ENCODE measurements at places on chromosomes 7 and 10.

GRCh38 chr10:97047788-97048187 is 138.0 kb downstream of the SLIT1 start:
- no peak for DNase-seq

GRCh38 chr10:59877191-59877671 is 29.1 kb downstream of the CCDC6 start:
- no peak for DNase-seq

DNA sequence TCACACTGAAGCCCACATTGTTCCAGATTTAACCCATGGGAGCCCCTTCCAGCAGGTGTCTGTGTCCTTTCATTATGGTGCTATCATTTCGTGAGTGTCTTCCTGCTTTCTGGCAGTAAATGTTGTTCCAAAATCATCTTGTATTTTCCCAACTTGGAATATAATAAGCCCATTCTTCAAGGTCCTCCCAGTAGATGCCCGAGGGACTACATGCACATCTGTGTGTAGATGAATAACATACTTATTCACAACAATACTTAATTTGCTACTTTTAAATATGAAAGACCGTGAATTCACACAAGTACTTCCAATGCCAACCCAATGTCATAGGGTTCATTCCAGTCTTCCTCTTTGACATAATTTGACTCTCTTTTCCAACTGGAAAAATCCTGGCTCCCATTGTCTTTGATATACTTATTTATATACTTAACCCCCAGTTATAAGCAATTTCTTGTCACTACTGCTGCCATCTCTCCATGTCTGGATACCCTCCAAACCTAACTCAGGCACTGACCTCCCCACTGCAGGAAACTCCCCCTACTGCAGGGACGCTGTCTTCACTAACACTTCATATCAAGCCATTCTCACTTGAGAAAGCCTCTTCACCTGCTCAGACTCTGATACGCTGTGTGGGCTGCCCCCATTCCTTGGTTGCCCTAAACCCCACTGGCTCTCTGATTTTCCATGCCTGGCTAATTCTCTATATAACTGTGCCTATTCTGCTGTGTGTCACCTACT is 1119.2 kb downstream of the CNTNAP2 start:
- DNase-seq = no peak

- no peak for DNase-seq
These were observed 745.0 kb upstream of the AUTS2 start for GRCh38 chr7:68853254-68853653.

GRCh38 chr10:79507440-79508167 is 4.7 kb upstream of the EIF5AL1 start:
- no peak for DNase-seq

GRCh38 chr7:134789967-134790685 is 10.7 kb downstream of the CALD1 start:
- no peak for DNase-seq

DNA sequence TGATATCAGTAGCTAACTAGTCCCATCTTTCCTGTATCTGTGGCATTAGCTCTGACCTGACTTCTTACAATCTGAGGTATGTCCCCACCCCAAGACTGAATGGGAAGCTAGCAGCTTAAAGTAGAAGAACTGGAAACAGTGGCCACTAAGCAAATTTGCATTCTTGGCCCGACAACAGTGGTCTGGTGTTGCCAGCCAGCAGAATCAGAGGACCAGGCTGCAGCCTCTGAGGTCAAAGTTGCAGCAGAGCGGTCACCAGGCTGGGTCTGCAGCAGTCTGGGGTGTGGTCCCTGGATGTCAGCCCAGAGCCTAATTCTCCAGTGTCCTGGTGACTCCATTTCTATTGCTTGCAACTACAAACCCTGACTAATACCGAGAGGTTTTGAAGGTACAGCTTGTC is 26.3 kb downstream of the FAM107B start:
- no peak for DNase-seq

DNA sequence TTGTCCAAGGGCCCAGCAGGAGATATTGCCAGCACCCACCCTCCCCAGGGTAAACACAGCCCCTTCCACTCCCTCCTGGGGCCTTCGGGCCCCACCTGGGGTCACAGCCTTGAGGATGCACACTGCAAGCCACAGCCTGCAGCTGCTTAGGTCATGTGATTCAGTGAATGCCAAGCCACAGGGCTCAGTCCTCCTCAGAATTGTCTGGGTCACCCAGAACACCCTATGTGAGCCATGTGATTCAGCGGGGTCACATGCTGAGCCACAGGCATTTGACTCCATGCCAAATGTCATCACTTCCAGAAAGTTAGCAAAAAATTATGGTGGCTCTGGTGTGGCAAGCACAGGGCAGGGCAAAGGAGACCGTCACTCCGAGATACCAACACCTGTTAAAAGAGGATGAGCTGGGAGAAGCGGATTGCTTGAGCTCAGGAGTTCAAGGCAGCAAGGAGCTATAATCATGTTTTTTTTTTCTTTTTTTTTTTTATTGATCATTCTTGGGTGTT is 17.2 kb upstream of the PSAP start:
- DNase-seq = no peak

GRCh38 chr7:3430588-3430987 is 129.5 kb downstream of the SDK1 start:
- DNase-seq = no peak

DNA sequence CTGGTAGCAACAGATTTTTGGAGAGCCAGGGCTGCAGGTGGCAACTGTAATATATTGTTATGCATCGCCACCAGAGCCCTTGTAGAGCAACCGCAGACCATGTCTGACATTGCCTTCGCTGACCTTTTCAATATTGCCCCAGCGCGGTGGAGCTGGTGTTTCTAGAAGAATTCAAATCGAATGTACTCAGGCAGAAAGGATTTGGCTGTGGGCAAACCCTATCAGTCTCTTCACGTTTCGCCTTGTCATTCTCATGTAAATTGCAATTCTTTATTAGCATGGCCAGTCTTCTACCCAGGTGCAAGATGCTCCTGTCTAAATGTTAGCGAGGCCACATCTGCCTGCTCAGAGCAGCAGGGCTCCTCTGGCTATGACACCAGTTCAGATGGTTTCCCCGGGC is 490.2 kb upstream of the AUTS2 start:
- no peak for DNase-seq

GRCh38 chr7:84049071-84049836 is 145.3 kb downstream of the SEMA3A start:
- DNase-seq = no peak

DNA sequence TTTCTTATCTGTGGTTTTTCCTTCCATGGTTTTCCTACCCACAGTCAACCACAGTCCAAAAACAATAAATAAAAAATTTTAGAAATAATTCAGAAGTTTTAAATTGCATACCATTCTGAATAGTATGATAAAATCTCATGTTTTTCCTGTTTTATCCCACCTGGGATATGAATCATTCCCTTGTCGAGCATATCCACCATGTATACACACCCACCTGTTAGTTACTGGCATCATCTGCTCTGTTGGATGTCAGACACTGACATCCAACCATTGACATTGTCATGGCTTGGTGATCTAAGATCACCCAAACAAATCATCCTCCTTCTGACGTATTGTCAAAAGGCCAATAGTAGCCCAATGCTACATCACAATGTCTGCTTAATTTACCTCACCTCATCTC is 749.8 kb downstream of the TNS3 start:
- DNase-seq = no peak

DNA sequence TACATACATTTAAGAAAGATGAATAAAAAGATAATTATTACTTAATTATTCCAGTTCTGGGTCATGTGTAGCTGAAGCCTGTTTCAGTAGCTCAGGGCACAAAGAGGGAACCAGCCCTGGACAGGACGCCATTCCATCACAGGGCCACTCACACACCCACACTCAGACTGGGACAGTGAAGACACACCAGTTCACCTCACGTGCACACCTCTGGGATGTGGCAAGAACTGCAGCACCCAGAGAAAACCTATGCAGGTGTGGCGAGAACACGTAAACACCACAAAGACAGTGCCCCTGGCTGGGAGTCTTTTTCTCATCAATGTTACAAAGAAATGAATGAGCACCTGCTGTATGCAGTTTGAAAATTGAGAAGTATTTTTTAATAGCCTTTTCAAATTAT is 1.6 kb upstream of the IDI1 start:
- no peak for DNase-seq

DNA sequence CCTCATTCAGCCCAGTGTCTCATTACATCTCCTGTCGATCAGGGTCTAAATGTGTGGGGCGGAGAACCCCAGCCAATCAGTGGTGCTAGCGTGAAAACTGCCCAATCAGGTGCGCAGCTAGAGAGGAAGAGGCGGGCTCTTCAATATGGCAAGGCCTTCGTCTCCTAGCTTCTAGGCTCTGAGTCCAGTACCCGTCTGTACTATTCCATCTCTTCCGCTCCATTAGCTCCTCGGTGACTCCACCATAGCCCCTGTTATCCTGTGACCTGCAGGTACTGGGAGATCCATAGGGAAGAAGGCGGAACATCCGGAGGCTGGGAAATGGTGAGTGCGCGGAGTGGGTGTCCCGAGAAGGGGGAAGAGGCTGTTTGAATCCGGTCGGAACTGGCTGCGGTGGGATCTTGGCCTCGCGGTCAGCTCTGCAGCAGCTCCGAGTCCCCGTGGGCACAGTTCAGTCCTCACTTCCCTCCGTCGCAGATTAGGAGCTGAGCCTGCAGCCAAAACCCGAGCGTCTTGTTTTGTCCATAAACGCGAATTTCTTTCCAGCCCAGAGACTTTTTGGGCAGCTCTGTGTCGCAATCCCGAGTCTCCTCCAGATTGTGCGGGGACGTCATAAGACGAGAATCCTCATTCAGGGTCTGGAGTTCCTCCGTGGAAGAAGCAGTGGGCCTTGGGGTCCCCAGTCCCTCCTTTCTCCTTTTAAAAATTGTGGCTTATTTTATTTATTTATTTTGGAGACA is at the start of gene ZNF727:
Gene ZNF727, plus strand, starts transcription at position 134 of the 740 bp plus-strand sequence. Its CDS starts 188 bp downstream, at position 322.
- DNase-seq = peak; percentile 87

- no peak for DNase-seq
These were observed 16.0 kb upstream of the GALNTL5 start for GRCh38 chr7:151940048-151940811.

DNA sequence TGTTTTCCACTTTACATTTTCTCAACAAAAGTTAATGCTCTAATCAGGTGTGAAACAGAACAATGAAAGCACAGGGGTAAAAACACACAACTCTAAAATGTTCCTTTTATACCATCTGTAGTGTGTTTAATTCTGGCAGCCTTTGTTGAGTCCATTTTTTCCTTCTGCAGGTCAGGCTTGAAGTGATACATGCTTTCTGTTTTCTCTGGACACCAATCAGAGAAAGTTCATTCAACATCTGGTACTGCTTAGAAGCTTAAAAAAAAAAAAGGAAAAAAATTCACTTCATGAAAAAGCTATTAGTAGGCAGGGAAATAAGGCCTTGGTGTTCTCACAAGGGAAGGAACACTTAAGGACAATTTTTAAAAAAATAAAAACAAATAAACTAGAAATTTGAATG is 231.3 kb upstream of the RHOBTB1 start:
- DNase-seq = no peak

DNA sequence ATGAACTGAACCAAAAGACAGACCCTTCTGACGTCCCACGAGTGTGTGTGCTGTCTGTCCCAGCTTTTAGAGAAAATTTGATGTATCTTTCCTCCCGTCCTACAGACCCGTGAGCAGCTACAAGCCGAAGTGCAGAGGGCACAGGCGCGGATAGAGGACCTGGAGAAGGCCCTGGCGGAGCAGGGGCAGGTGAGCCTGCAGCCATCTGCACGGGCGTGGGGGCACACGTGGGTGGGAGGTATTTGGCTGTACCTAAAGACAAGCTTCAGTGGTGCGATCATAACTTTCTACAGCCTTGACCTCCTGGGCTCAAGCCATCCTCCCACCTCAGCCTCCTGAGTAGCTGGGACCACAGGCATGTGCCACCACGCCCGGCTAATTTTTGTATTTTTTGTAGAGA is 41.7 kb upstream of the DPYSL4 start:
- no peak for DNase-seq

DNA sequence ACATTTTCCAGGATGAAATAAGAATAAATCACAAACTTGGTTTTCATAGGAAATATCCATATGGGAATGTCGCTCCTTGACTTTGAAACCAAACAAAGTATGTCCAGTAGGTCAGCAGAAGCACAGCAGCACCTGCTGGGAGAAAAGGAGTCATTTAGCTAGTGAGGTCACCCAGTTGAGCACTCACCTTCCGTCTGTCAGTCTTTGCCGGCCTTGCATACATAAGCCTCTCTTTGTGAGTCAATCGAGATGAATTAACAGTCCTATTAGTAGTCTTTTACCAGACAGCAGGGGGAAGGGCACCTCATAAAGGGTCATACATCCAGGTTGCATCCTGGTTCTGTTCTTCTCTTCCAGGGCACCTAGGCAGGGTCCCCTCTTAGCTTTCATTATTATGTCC is 232.5 kb upstream of the FZD1 start:
- DNase-seq = no peak

DNA sequence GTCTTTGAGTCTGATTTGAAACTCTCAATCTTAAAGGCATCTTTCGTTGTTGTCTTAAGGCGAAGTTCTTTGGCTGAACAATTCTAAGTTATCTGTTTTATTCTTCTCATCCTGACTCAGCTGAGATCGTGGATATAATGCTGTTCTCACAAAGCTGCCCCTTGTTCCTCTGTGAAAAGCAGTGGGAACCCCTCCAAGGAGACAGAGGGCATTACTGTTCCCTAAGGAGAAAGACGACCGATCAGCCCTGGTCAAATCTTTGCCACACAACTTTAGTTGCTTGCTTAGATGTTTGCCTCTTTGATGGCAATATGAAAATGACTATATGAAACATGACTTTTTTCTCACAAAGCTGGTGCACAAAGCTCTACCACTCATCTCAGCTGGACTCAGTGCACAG is 1016.7 kb downstream of the REEP3 start:
- no peak for DNase-seq

All from anterior cingulate cortex (tissue), 58 donors.